ENCODE measurements at places on chromosomes 12 and 14. TPM values are rescaled to one million over a fixed set of nuclear protein-coding genes. Genes with fewer than 3 reads are reported as not detected.
A peak's percentile ranks its signal among the peaks of the same experiment; 100 is the strongest.

DHH gene
- not detected for total RNA-seq

- DNase-seq = no peak
These were observed 70.7 kb downstream of the RASSF8 start for GRCh38 chr12:26028953-26029735.

DNA sequence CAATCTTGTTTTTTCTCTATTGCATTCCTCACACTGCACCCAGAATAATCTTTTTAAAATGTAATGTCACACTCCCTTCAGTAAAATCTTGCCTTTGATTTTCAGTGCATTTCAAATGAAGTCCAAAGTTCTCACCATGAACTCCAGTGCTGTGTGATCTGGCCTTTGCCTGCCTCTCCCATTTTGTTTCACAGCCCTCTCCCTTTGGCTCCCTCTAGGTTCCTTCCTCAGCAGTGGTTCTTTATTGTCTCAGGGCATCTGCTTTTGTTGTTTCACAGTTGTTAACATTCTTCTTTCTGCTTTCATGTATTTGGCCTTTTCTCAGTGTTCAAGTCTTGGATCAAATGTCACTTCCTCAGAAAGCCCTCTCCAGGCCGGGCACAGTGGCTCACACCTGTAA, 84.5 kb upstream of the AMN1 start:
- no peak for DNase-seq

GRCh38 chr14:60561845-60562746, 53.1 kb downstream of the SIX6 start:
- peak; percentile 53 for DNase-seq

GRCh38 chr14:60051721-60052221, 40.0 kb upstream of the PCNX4 start:
- DNase-seq = peak; percentile 28

GRCh38 chr12:697481-697880, 34.2 kb upstream of the NINJ2 start:
- DNase-seq = no peak

- no peak for DNase-seq
These were observed 95.8 kb upstream of the NCOR2 start for GRCh38 chr12:124663206-124663605.
